ENCODE measurements at places on chromosomes 1 and 21.

DNA sequence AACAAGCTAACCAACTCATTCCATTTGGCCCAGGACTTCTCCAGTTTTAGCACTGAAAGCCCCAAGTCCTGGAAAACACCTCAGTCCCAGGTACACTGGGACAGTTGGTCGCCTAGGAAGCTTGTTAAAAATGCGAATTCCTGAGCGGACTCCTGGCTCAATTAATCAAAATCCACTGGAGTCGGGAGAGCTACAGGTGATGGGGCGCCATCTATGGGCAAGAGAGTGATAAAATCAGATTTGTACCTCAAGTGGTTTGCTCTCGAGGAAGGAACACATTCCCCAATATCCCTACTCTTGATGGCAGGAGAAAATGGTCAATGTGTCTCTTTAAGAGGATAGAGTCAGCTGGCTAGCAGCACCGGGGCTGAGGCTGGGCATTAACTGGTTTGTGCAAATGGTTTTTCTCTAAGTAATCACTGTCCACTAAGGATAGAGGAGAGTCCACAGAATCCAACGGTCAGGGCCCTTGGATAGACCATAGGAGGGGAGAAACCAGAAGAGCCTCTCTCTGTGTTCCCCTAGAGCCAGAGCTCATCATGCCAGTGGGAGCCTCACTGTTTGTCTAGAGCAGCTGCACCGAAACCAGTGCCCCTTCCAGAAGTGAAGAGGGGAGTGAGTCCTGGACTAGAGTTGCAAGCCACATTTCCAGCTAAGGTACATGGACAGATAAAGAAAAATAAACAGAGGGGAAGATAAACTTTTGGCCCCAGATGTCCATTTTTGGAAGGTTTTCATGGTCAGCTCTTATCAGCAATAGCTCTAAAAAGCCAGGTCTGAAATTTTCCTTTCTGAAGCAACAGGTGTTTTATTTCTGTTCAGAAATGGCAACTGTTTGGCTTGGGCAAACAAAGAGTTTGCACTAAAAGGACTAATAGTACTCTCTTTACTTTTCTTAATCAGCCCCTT, 148.5 kb downstream of the TENT5C start:
- no peak for DNase-seq

- DNase-seq, result no peak
Observed at GRCh38 chr1:192787914-192788585, 20.8 kb upstream of the RGS2 start.

GRCh38 chr1:215002471-215002870, 80.1 kb upstream of the KCNK2 start:
- DNase-seq, result no peak

- DNase-seq, result no peak
Observed at GRCh38 chr1:45815667-45816458, 12.5 kb downstream of the MAST2 start.

GRCh38 chr21:32597205-32597604, 11.9 kb upstream of the TCP10L start:
- no peak for DNase-seq

- DNase-seq, result no peak
Observed at GRCh38 chr1:57411262-57411661, 12.6 kb downstream of the DAB1 start.

DNA sequence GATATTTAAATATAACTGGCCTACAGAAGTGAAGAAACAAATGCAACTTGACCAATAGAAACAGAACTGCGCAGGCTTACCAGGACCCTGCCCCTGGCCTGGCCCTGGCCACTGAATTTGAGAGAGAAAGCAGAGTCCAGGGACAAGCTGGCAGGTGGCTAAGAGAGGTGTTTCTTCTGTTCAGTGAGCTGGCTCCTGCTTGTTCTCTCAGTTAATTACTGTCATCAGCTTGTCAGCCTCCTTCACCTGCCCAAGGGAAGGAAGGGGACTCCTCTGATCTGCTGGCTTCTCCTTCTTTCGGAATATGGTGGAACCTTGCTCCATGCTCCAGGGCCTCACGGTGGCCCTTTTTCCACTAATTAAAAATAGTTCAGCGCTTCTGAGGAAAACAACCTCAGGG, 388.4 kb downstream of the DISC1 start:
- no peak for DNase-seq

- DNase-seq, result no peak
Observed at GRCh38 chr21:44334329-44335030, 4.7 kb downstream of the CFAP410 start.

GRCh38 chr1:175232335-175232734, 39.8 kb upstream of the KIAA0040 start:
- no peak for DNase-seq

- no peak for DNase-seq
Observed at GRCh38 chr1:205245096-205245495, 17.4 kb downstream of the TMCC2 start.

- DNase-seq, result no peak
Observed at GRCh38 chr1:74362691-74363090, 127.5 kb downstream of the TNNI3K start.
